DMS53 (cell line): ENCODE measurements at places on chromosomes 13 and 19.

GRCh38 chr13:28505543-28506135, 10.7 kb upstream of the FLT1 start:
- no peak for DNase-seq

GRCh38 chr19:7983995-7984837, 21.2 kb downstream of the ELAVL1 start:
- DNase-seq: no peak

- DNase-seq: peak; percentile 22
Measured at GRCh38 chr13:33207615-33207961, 78.0 kb downstream of the STARD13 start.

DNA sequence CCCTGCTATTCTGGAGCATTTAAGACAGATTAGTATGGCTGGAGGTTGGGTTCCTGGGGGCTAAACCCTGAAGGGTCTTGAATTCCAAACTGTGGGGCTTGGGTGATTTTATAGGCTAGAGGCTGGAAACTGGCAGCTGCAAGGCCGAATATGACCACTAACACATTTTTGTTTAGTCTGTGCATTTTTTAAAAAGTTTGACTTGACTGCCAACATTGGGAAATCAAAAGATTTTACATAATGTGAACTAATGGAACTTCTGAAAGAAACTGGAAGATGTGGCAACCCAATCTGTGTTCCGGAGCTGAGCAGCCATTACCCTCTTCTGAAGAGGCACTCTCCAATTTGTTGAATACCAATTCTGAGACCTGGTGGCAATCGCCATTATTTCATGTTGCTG, 5.1 kb downstream of the ZNF784 start:
- no peak for DNase-seq

DNA sequence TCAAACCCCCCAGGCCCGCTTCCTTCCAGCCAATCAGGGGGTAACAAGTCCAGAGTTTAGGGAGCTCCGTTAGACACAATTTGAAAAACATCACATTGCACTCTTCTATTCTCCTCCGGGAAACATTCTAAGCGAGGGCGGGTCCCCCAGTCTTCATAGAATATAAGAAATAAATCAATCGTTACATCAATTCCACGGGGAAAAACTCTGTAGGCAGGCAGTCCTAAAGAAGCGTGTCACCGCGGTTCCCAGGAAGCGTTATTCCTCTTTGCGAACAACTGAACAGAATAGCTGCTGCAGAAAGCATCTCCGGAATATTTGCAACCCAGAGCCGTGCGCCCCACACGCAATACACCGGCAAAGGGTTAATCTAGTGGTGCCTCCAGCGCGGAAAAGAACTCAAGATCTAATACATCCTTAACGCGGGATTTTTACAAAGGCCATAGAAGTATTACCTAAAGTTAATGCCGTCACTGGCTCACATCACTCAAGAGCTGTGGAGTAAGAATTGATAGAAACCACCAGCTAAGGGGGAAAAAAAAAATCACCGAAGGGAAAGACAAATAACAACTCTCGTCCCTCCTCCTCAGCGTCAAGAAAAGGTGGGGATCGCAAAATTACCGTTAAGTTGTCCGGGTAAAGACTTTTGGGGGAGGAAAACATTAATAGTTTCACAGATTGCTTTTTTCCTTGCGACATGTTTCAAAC, 65.1 kb downstream of the KCNRG start:
- DNase-seq: peak; percentile 58

- peak; percentile 43 for DNase-seq
Measured at GRCh38 chr13:101144808-101145419, 271.4 kb downstream of the NALCN start.

DNA sequence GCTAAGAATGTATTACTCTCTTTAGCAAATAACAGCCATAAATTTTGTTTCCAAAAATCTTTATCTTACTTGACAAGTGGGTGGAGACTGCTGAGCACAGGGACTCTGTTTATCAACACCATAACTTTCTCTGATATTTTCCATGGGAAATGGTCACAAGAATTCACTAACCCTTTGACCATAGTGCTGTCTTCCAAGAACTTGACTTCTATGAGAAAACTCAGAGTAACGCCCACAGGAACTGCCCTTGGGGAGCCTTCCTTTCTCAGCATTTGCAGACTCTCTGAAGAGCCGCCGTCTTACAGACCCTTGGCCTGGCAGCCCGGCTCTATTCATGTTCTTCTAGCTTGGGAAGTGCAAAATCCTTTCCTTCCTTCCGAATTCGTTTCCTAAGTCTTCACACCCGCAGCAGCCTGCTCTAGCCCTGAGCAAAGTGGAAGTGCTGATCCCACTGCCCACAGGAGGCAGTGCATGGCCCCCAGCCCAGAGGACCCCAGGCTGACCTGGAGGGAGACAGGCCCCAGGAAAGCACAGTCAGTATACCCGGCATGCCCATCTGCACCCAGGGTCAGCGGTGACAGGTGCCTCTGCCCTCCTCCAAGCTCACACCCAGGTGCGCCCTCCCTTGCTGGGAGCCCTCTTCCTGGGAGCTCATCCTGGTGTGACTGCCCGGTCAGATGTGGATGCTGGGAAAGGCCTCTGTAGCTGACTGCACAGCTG, 10.2 kb downstream of the GAS6 start:
- no peak for DNase-seq

- DNase-seq: no peak
Measured at GRCh38 chr13:23628765-23629565, 58.8 kb downstream of the TNFRSF19 start.

DNA sequence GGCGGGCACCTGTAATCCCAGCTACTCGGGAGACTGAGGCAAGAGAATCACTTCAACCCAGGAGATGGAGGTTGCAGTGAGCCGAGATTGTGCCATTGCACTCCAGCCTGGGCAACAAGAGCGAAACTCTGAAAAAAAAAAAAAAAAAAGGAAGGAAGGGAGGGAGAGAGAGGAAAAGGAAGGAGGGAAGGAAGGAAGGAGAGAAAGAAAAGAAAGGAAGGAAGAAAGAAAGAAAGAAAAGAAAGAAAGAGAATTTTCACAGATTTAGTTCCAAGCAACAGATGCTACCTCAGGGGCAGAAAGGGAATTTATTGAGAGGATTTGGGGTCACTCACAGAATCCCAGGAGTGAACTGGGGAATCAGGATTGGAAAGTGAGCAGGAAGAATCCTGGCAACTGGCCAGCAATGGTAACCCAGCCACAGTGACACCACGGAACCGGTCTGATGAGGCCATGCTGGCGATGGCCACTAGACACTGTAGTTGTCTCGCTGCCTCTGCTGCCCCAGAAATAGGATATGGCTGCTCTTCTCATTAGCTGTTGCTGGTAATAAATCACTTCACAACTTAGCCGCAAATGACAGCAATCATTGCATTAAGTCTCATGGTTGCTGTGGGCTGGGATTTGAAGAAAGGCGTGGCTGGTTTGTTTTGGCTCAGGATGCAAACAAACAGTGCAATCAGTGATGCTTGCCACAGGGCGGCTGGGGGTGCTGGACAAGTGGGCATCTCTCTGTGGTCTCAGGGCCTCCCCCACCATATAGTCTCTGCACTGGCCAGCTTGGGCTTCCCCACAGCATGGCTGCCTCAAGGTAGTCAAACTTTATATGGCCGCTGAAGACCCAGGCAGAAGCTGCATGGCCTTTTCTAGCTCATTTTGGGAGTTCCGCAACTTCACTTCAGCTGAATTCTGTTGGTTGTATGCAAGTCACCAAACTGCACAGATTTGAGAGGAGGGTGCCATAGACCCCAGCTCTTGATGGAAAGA, 5.2 kb upstream of the BCAM start:
- peak; percentile 50 for DNase-seq

DNA sequence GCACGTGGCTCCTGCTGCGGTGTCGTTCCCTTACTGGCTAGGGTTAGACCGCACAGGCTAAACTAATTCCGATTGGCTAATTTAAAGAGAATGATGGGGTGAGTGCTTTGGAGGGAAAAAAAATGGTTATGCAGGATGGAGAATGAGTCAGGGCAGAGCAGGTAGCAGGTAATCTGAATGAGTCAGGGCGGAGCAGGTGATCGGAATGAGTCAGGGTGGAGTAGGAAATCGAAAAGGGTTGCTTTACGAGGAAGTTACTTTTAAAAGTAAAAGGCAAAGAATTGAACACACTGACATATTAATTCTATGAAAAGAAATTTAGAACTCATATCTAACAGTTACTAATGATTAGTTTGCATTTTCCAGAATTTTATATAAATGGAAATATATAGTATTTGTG, 335.5 kb downstream of the FOXO1 start:
- no peak for DNase-seq

DNA sequence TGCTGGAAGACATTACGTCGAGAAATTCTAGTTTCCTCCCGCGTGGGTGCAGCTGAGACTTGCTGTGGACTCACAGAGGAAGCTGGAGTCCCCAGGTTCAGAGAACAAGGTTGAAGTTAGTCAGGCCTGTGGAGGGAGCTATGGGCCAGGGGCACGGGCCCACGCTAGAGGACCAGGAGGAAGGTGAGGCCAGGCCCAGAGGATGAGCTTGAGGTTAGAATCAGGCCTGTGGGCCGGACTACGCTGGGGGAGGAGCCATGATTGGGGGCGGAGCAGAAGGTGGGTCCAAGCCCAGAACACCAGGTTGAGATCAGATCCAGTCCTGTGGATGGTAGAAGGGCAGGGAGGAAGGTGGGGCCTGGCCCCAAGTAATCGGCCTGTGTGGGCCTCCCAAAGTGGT, 32.6 kb downstream of the ZNF846 start:
- DNase-seq: no peak

- DNase-seq: peak; percentile 12
Measured at GRCh38 chr13:30837227-30838159, 68.6 kb upstream of the MEDAG start.

GRCh38 chr13:41148419-41149283, 16.0 kb upstream of the KBTBD6 start:
- no peak for DNase-seq

GRCh38 chr13:84237143-84237542, 354.9 kb upstream of the SLITRK1 start:
- no peak for DNase-seq

DNA sequence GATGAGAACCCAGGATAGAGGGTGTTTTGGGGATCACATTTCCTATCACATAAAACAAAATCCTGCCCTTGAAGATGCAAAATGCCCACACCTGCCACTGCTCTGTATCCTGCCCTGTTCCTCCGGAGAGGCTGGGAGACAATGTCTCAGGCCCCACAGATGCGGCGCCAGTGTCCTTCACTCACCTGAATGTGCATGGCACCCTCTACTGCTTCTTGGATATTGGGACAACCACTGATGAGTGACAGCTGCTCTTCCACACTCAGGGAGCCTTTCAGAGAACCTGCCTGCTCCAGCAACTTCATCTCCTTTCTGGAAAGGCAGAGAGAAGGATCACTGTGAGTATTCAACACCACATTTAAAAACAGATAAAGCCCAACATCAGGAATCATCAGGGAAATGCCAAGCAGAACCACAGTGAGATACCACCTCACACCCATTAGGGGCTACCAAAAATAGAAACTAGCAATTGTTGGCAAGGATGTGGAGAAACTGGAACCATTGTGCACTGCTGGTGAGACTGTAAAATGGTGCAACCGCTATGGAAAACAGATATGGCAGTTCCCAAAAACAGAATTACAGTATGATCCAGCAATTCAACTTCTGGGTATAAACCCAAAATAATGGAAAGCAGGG, 36.4 kb downstream of the CRYL1 start:
- DNase-seq: peak; percentile 53

- no peak for DNase-seq
Measured at GRCh38 chr19:54573330-54573872, at the start of gene LILRA2. TSS of gene LILRA2 (plus strand) at chr19:54573790. CDS start at chr19:54573879, 89 bp downstream.
